ENCODE measurements at places on chromosomes 3 and 15.

DNA sequence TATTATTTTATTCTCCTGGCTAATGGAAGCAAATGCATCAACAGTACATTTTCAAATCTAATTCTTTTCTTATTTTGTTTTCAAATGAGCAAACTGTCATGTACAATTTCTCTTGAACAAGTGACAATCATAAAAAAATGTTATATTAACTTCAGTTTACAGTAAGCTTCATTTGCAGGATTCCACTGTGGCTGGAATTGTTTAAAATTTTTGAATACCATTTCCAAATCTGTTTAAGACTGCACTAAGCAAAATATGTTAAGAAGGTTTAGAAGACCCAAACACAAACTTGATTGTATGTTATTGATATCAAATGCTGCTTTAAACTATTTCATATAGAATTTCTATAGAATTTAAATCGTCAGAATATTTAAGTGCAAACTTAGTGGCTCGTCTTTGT is 92.8 kb downstream of the ZNF280D start:
- DNase-seq: no peak

DNA sequence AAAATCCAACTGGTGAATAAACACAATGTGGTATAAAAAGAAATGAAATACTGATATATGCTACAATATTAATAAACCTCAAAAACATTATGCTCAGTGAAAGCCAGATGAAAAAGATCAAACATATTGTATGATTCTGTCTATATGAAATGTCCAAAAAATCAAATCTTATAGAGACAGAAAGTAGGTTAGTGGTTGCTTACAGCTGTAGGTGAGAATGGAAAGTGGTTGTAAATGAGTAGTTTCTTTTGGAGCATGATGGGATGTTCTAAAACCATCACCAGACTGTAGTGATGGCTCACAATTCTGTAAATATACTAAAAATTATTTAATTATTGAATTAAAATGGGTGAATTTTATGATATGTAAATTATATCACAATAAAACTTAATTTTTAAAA is 58.4 kb downstream of the SENP7 start:
- no peak for DNase-seq

DNA sequence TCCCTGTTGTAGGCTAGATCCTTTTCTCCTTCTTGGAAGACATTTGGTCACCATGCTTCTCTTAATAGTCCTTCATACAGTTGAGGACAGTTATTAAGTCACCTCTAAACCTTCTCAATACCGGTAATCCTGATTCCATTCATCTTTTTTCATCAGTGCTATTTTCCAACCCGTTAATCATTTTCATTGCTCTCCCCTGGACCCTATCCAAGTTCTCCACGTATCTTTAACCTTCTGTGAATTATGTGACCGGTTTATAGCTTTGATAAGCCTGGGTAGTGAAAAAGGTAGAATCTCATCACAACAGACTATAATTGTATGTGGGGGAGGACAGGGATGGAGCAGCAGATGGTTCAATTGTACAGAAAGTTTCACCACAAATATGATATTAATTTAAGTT is 168.5 kb downstream of the MECOM start:
- DNase-seq: no peak

DNA sequence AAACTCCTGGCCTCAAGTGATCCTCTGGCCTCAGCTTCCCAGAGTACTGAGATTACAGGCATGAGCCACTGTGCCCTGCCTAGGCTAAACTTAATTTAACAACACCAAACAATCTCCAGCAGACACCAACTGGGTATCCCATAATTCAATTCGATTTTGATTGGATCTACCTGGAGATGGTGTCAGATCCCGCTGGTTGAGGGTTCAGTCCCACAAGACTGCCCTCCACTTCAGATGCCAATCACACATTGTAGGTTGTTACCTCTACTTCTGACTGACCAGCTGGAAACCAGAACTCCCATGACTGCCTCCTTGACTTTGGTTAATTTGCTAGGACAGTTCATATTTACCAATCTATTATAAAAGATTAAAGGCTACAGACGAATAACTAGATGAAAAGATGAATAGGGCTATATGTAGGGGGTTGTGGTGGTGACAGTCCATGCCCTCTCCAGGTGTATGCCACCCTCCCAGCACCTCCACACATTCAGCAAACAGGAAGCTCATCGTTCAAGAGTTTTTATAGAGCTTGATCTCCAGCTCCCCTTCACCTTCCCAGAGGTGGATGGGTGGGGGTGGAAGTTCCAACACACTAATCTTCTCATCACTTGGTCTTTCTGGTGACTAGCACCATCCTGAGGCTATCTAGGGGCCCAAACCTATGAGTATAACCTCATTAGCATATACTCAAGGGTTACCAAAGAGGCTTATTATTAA is 9.3 kb downstream of the B2M start:
- no peak for DNase-seq

DNA sequence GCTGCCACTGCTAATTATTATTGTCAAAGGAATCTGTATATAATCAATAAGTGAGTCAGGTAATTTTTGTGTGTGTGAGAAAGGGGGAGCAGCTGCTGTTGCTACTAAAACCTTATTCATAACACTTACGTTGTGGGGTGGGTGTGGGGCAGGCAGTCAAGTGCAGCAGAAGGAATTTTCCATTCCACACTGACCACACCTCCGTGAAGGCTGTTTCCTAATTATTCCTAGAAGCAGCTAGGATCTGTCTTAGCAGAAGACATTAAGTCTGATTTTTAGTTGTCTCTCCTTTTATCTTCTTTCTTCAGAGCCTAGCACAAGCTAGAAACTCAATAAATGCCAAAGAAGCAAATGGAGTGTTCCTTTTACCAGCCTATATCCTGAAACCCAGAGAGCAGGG is 4.0 kb upstream of the U2SURP start:
- no peak for DNase-seq

DNA sequence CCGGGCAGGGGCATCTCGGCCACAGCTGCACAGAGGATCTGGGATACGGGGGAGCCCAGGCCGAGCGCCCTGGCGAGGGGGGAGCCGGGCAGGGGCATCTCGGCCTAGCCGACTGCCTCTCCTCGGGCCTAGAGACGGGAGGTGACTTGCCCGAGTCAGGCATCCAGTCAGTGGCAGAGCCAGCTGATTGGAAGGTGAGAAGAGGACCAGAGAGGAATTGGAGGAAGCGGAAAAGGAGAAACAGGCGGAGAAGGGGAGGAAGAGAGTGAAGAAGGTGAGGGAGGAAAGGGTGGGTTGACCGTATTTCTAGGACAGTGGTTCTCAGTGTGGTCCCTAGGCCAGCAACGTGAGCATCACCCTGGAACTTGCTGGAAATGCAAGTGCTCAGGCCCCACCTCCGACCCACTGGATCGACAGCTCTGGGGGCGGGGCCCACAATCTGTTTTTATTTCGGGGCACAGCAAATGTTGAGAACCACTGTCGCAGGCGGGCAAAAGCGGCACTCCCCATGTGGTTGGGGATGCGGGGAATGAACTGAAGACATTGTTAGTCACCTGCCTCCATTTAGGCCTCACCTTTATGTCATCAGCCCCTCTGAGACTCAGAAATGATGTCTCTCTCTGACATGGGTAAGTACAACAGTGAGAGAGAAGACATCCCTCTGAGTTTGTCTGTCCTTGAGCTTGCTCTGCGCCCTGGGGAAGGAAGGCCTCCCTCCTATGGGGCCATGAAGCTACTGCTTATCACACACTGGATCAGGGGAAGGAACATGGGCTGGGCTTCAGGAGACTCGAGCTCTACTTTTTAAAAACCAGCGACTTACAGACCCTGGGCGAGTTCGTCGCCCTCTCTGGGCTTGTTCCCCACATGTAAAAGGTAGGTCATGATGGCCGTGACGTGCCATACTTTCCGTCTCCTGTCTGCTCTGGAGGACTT is 1.0 kb upstream of the MELTF start:
- no peak for DNase-seq

- no peak for DNase-seq
Measured at GRCh38 chr15:77838061-77838460, 205.3 kb upstream of the LINGO1 start.
